AG04449 (cell line): ENCODE measurements at places on chromosomes 13 and 19.

GRCh38 chr13:102295316-102296048 is 106.4 kb downstream of the FGF14 start:
- DNase-seq, result no peak

DNA sequence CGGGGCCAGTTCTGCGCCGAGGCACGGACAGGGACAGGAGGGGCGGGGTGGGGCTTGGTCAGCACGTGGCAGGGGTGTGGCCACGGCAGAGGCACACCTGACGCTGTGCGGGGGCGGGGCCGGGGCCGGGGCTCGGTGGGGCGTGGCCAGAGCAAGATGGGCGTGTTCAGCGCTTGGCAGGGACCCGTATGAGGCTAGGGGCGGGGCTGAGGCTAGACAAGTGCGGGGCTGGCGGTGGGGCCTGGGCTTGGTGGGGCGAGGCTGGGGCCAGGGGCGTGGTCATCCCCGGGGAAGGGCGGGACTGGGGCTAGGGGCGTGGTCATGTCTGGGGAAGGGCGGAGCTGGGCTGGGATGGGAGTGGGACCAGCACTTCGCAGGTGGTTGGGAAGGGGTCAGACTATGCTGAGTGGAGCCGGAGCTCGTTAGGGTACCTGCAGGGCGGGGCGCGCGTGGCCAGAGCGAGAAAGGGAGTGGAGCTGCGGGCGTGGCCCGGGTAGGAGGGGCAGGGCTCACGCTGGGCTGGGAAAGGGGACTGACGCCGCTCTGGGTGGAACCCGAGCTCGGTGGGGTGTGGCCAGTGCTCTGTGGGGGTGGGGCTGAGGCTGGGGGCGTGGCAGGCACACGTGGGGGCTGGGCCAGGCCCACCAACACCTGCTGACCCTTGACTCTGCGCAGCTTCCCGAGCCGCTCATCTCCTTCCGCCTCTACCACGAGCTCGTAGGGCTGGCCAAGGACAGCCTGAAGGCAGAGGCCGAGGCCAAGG is 12.8 kb downstream of the POLR2E start:
- DNase-seq, result no peak

GRCh38 chr13:114005206-114005724 is 31.4 kb upstream of the C13orf46 start:
- DNase-seq, result no peak

DNA sequence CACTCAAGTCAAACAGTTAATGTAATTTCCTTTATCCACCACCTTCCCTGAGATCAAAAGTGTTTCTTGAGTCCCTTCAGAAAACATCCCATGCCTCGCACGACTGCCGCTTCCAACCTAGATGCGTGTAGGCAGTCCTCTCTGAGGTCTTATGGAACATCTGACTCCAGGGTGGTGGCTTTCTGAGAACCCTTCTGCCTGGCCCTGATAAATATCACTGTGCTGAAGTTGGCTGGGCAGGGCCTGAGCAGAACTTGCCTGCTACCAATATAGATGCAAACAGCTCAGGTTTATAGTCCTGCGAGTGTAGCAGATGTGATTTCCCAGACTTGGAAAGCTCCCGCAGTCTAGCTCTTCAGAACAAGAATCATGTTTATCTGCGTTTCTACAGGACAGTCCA is 61.1 kb upstream of the GPR12 start:
- DNase-seq, result no peak

DNA sequence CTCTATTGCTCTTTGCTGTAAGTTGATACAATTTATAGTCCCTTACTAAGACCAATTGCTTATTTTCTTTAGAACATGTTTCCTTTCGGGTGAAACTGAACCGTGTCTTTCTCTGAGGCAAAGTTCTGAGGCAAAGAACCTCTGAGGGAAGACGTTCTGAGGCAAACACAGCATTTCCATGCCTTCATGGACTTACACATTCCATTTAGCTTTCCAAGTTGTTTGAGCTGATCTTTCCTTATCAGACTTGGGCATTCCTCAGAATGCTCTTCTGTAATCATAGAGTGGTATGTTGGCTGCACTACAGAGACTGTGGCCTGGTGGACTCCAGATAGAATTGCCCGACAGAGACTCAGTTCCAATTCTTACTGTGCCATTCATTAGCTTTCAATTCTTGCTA is 579.1 kb downstream of the KCTD12 start:
- DNase-seq, result no peak
